ENCODE measurements at places on chromosomes 5 and 9.

DNA sequence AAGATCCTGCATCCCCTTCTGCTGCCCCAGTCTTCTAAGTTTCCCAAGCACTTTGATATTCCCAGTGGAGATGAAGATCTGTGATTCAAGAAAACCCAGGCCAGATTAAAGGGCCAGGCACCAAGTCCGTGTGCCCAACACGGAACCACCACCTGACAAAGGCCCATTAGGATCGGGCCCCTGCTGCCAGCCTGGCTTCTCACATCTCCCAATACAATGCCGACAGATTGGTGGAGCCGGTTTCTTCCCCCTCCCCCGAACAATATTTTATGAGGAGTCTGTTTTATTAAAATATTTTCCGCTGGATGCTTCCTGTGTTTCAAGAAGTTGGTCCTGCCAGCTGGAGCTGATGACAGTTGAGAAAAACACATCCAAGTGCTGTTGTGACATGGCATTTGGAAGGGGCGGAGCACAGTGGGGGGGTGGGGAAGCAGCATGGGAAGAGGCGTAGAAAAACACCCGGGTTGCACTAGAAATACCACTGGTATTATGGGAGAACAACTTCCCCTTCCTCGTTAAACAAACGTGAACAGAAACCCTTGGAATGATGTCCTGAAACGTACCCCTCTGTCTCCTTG lies 45.0 kb downstream of the CRB2 start:
- DNase-seq, result no peak

GRCh38 chr9:3520564-3520963 lies 5.2 kb downstream of the RFX3 start:
- DNase-seq, result no peak

DNA sequence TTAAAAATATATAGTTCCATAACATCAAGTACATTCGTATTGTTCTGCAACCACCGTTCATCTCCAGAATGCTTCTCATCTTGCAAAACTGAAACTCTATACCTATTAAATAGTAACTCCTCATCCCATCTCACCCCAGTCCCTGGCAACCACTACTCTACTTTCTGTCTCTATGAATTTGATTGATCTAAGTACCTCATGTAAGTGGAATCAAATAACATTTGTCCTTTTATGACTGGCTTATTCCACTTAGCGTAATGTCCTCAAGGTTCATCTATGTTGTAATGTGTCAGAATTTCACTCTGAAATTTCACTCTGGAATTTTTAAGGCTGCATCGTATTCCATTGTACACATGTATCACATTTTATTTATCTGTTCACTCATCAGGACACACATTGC lies 132.1 kb upstream of the RUSC2 start:
- DNase-seq, result no peak

- DNase-seq, result no peak
Measured at GRCh38 chr5:173880306-173880985, 7.7 kb upstream of the CPEB4 start.

DNA sequence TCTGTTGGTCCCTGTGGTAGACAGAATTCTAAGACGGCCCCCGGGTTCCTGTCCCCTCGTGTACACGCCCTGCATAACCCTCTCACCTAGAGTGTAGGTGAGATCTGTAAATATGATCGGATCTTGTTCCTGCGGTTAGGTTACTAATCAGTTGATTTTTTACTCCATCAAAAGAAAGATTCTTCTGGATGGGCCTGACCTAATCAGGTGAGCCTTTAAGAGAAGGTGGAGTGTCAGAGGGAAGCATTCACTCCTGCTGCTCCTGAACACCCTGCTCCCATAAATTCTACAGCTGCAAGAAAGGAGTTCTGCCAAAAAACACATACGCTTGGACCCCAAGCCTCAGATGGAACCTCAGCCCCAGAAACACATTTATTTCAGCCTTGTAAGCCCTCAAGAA lies 15.6 kb upstream of the FUBP3 start:
- no peak for DNase-seq

- no peak for DNase-seq
Measured at GRCh38 chr9:37466037-37466709, 923 bp upstream of the ZBTB5 start.

DNA sequence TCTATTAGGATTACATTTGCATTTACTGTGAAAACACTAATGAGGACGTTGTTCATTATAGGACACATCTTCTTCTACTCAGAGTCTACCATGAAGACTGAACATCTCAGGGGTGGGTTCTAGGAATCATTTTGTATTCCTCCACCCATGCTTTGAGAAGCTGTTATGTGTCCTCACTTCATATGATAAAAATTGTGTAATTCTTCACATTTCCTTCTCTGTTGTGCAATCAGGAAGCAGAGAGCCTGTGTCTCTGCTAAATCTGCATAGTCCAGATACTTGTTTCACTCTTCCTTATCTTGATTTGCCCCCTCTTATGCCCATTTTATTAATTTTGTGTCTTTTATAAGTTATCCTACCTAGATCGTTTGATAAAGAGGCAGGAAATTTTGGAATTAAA lies 97.8 kb upstream of the IQGAP2 start:
- no peak for DNase-seq

DNA sequence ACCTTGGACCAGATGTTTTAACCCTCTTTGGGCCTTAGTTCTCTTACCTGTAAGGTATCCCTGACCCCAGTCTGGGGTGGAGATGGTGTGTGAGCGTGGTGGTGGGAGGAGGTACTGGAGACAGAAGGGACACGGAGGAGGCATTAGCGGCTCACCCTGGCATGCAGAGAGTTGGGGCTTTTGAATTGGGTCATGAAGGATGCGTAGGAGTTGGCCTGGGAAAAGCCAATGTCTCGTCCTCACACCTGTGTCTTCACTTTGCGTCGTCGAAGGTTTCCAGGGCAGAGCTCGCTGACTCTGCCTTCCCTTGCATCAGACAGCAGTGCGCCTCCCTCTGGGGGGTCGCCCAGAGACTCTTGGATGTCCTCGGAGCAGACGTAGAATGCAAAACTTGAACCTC lies 11.2 kb downstream of the RXRA start:
- DNase-seq, result no peak

DNA sequence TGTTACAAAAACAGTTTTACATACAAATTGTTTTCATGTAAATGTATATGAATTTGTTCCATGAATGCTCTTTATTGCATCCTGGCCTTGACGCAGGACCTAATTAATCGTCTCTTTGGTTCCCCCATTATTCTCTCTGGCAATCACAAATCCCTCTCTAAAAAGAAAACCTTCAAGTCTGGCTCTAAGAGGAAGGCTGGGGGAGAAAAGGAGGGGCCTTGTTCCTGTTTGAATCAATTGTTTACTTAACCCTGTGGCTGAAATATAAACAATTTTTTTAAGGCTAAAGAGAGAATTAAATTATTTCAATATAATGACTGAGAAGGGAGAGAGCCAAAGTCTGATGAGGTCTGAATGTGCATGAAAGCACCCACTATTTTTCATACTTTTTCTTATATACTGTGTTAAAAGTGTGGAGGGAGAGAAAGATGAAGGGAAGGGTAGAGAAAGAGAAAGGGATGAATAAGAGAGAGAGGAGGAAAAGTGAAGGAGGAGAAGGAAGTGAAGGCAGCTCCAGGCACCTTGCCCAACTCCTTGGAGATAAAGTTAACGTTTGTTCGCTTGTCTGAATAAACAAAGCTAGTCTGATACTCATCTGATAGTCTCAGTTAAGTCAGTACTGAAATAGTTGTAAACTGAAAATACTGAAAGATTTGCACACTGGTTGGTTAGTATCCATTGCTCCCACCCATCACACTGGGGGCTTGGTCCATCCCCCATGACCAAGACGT lies 116.4 kb upstream of the SPDL1 start:
- no peak for DNase-seq

DNA sequence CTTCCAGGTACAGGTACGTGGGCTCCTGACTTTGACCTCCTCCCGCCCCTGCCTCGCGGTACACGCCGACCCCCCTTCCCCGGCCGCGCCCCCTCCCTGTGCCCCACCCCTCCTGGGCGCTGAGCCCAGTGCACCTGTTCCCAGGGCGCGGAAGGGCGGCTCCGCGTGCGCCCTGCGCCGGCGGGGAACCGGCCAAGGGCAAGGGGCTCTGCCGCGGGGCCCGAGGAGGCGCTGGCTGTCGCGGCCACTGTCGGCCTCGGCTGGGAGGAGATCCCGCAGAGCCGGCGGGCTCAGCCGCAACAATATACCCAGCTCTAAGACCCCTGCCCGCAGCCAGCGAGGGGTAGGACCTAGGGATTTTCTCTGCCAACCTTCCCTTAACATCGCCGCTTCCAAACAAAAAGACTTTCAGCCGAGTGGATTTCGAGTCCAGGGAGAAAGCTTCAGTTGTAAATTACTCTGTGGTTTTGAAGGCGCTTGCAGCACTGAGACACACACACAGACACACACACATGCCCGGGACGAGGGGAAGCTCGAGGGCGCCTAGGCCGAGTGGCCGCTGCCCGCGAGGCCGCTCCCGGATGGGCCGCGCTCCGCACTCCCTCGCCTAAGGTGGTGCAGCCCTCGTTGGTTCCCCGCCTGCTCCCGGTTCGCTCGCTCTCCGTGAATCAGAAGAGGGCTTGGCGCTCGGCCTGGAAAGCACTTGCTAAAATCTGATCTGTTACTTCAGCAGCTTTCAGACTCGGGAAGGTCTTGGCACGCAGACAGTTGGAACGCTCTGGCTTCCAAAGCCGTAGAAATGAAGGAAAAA lies 1.2 kb downstream of the FGF18 start:
- no peak for DNase-seq

GRCh38 chr9:136798708-136799078 lies 2.6 kb downstream of the CCDC183 start:
- no peak for DNase-seq
